ENCODE measurements at places on chromosomes 7 and 10.

DNA sequence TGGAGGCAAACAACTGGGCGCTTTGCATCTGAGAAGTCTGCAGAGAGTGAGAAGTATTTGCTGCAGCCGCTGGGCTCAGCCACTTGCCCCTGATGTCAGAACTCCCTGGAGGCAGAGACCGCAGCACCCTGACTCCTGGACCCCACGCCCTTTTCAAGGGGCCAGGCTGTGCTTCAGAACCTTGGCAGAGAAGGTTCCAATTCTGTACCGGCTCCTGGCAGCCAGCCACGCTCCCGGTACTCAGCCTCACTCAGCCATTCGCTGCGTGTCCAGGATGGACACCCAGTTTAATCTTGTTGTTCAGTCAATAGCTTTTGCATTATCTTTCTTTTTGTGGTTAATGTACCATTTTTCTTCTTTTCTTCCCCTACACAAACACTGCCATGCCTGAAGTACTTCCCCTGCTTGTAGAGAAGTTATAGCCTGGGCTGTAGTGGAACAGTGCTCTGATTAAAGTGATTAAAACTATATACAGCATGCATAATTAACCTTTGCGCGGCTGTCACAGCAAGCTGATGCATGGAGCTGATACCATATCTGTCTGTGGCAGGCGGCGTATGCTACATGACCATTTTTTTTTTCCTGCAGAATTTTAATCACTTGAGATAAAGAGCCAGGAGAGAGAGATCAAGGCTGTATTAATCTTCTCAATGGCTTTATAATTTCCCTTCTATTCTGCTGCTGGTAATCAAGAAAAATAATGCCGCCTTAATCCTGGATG, 578.5 kb downstream of the SDK1 start:
- no peak for DNase-seq

- no peak for DNase-seq
Observed at GRCh38 chr7:42152329-42153205, 84.4 kb downstream of the GLI3 start.

DNA sequence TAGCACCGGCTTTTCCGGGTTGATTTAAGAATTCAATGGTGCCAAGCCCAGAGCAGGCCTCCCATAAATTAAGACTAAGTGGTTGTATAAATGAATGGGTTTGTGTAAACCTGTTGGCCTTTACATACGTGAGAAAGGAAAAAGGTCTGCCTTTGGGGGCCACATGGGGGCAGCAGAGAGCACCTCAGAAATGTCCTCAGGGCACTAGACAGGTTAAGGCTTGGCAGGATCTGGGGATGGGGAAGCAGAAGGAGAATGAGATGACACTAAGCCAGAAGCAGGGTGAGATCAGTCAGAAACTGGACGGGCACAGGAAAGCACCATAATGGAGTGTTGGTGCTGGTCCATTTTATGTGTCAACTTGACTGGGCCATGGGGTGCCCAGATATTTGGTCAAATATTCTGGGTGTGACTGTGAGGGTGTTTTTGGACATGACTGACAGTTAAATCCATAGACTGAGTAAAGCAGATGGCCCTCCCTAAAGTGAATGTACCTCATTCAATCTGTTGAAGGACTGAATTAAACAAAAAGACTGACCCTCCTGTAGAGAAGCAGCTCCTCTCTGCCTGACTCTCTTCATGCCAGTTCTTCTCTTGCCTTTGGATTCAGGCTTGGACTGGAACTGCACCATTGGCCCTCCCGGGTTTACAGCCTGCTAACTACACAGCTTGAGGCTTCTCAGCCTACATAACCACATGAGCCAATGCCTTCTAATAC, 58.9 kb downstream of the FRMPD2 start:
- DNase-seq = no peak

DNA sequence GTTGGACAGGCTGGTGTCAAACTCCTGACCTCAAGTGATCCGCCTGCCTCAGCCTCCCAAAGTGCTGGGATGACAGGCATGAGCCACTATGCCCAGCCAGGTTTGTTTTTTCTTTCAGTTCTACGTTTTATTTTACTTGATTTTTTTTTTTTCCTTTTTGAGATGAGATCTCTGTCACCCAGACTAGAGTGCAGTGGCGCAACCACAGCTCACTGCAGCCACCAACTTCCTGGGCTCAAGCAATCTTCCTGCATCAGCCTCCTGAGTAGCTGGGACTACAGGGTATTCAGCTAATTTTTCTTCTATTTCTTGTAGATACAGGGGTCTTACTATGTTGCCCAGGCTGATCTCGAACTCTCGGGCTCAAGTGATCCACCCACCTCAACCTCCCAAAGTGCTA, 24.3 kb downstream of the GDI2 start:
- DNase-seq = no peak

GRCh38 chr10:105189463-105189800, 548.3 kb downstream of the SORCS3 start:
- DNase-seq = no peak

- DNase-seq = no peak
Observed at GRCh38 chr7:80499350-80499953, 12.4 kb downstream of the GNAT3 start.
